ENCODE measurements at places on chromosomes 11 and 22.
A peak's percentile ranks its signal among the peaks of the same experiment; 100 is the strongest.

DNA sequence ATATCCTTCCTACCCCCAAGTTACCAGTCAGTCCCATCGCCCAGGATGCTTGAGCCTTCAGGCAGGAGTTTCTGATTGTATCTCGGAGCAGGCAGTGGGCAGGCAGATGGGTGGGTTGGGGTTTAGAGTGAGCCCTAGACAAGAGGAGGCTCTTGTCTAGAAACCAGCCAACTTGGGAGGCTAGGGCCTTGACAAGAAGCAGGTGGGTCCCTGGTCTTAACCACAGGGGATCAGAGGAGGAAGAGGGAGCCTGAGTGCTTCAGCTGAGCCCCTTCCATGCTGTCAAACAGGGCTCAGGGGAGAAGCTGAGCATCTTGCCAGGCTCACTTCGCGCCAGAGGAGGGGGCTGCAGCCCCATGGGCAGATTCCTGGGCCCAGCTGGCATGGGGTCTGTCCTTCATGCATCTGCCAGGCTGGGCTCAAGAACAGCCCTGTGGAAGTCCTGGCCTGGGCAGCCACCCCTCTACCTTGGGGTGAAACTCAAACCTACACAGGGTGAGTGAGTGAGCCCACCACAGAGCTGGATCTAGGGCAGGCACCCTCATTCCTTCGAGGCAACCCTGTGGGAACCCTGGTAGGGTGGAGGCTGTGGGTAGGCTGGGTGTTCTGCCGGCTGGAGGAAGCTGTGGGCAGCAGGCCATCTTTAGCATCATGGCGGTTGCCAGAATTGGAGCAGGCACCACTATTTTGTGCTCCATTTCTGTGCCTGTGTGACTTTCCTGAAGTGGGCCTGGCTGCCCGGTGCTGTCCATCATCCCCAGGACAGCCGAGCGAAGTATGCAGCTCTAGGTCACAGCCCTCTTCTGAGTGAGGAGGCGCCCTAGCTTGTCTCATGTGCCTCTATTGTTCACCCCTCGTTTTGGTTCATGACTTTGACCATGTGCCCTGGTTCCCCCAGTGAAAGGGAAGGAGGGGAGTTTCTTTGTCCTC is 108.1 kb downstream of the MORC2 start:
- DNase-seq, result peak; percentile 37

DNA sequence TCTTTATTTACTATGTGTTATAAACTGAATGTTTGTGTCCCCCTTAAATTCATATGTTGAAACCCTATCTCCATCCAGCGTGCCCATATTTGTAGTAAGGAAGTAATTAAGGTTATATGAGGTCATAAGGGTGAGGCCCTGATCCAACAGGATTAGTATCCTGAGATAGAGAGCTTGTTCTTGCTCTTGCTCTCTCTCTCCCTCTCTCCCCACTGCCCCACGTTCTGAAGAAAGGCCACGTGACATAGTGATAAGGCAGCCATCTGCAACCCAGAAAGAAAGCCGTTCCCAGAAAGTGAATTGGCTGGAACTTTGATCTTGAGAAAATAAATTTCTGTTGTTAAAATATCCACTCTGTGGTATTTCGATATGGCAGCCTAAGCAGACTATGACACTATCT is 212.5 kb downstream of the SWAP70 start:
- no peak for DNase-seq

- peak; percentile 27 for DNase-seq
Measured at GRCh38 chr22:44523981-44524759, 26.1 kb upstream of the RTL6 start.

GRCh38 chr22:29031227-29032011 is 30.2 kb downstream of the C22orf31 start:
- peak; percentile 60 for DNase-seq

DNA sequence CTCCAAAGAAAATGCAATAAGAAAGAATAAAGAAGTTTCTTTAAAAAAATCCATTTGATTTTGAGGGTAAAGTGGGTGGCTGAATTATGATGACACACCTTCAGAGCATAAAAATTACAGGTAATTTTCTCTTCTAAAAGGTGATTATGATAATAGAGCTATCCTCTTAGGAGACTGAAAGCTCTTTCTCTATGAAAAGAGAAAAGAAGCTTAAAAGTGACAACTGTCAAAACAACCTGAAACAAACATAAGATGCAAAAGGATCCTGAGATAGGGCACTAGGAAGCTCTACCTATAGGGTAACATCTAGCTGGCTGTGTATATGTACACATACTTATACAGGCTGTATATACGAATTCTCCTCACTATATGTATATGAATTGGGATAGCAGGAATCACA is 270.2 kb downstream of the GUCY1A2 start:
- no peak for DNase-seq

DNA sequence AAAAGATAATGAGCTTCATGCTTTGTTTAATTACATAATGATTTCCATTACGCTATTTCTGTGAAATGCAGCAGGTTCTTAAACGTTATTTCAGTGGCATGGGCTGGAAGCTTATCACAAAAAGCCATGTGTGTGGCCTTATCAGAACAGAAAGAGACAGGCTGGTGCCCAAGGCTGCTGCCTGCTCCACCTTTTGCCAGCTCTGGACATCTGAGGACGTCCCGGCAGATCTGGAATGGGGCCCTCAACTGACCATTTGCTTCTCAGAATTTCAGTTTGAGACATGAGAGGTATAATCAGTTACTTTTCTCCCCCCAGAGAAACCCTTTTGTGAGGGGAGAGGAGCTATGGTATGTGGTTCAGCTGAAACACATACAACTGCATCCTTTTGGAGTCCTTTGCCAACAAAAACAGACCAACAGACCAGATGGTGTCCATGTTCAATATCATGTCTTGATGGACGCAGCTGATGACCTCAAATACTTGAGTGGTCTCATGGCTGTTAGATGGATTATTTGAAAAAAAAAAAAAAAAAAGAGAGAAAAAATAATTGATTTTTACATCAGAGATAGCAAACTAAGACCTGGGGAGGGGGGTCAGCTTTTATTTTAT is 8.6 kb downstream of the CDPF1 start:
- DNase-seq, result no peak

GRCh38 chr22:42294034-42294985 is 23.9 kb upstream of the TCF20 start:
- DNase-seq, result no peak

GRCh38 chr11:20156876-20157613 is 3.2 kb downstream of the DBX1 start:
- no peak for DNase-seq

DNA sequence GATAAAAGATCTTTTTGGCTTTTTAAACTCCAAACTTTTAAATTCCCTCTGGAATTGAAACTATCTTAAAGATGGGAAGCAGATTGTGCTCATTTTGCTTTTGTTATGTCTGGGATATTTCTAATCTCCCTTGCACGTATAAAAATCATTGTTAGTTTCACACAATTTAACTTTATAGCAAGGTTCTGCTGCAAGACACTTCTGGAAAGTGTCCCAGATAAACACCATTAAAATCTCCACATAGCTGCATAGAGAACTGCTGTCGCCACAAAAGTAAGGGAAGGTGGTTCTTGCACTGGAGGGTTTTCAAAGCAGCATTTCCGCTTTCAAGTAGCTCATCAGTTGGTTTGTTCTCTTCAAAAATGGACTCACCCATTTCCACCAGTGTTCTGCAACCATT is 11.8 kb downstream of the PTS start:
- no peak for DNase-seq

DNA sequence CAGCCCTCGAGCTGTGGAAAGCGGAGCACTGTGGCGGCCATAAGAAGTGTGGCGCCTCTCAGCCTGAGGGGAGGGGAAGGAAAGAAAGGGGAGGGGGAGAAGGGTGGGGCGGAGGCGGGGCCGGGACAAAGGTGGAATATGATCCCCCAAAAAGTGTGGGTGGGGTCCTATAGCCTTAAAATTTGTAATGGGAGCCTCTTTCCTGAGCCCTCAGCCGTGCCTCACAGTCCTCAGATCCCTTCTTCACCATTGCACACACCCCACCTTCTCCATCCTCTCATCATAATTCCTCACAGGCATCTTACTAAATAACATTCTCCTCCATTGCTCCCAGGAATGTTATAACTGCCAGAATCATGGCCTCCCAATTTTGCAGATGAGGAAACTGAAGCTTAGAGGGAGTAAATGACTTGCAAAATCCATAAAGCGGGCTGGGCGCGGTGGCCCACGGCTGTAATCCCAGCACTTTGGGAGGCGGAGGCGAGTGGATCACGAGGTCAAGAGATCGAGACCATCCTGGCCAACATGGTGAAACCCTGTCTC is 600 bp upstream of the RAB6A start:
- DNase-seq, result no peak

DNA sequence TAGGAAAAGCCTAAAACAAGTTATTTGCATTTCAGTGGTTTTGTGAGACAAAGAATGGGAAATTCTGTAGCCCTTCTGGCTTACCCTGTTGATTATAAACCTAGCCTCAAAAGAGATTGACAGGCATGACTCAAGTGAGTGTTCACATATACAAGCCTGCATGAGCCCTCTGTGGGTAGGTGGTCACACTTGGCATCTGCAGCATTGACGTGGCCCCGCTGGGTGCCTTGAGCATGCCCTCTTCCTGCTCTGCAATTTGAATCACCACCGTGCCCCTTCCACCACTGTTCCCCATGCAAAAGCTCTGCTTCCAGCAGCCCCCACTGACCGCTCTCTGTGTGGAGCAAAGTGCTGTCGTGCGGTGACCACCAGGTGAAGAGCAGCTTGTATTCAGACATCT is 21.0 kb upstream of the ADSL start:
- no peak for DNase-seq

DNA sequence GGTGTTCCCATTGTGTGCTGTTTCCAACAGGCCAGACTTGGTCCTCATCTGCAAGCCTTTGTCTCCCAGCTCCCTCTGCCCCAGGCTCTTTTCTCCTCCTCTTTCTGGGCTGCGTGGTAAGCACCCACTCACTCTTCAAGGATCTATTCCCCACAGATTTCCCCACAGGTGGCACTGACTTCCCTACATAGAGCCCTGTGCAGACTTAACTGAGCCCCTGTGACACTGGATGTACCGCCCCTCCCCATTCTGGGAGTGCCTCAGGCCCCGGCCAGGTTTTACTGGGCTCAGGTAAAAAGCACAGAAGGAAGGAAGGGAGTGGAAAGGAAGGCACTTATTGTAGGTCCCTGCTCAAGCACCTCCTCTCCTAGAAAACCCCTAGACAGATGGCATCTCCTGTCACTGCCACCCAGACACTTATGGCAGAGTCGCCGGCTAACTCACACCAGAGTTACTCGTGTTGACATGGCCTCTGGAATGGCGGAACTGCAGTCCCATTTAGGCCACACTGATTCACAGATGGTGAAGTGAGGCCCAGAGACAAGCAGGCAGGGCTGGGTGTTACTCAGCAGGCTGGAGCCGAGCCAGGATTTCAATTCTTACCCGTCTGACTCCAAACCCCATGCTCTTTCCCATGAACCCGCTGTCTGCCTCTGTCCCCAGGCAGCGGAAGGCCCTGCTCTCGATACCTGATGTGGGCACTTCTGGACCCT is 47.2 kb downstream of the LRRC32 start:
- DNase-seq, result no peak

All from H1 (cell line).